NCI-H2081 (cell line): ENCODE measurements at places on chromosomes 7 and 10.

DNA sequence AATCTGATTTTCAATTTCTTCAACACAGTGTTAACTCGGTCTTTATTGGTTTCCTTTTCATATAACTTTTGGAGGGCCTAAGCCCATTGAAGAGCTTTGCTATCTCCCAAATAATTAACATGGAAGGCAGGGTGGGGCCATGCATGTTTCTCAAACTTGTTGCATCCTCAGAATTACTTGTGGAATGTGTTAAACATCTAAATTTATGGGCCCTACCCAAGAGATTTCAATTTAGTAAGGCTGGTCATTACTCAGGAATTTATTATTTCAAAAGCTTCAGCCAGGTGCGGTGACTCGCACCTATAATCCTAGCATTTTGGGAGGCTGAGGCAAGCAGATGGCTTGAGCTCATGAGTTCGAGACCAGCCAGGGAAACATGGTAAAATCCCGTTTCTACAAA is 208.9 kb downstream of the SORCS3 start:
- DNase-seq, result no peak

GRCh38 chr10:108249940-108250339 is 1085.4 kb upstream of the SORCS1 start:
- no peak for DNase-seq

DNA sequence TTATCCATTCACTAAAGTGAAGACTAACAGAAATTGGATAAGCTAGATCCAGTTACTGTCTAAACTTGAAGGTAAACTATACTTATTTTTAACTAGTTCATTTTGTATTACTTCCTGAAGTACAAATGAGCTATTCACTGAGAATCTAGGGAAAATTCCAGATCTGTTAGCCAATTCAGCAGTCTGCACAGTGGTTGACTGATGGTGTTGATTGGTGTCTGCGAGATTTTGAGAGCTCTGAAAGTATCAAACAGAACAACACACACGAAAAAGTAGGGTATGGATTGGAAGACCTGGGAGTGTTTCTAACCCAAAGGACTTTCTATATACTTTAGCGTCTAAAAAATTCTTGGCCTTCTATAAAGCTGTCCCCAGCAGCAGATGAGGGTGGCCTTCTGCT is 33.6 kb upstream of the AGR2 start:
- DNase-seq, result no peak

DNA sequence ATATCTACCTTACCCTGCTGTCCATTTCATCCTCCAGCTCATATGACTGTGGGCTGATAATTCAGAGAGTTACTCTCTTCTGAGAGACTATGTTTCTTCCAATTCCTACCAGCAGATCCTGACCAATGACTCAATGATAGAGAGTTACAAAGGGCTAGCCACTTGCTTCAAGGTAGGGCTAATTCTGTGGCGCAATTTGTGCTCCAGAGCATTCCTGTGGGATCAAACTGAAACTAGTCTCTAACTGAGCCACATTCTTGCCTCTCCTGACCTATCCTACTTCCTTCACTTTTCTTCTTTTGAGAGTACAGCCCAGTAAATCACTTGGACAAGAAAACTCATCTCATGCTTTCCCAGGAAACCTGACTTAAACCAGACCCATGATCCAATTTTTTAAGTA is 17.9 kb upstream of the ASZ1 start:
- DNase-seq, result no peak

DNA sequence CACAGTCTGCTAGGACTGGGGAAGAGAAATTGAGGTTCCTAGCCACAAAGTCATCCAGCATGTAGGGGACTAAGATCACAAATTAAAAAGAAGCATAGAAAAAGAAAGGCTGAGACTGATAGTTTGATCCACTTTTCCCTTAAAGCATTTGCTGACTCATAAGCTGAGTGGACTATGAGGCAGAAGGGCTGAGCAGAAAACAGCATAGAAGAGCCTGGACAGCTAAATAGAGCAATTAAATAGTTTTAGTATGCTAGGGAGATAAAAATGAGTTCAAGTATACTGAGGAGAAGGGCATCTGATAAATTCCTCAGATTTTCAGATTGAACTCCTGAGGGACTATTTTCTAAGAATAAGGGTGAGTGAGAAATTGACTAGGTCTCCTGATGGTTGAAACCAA is 155.9 kb upstream of the EGR2 start:
- DNase-seq, result no peak
